ENCODE measurements at places on chromosomes 13 and 19. TPM values are rescaled to one million over a fixed set of nuclear protein-coding genes. Genes with fewer than 3 reads are reported as not detected.
A peak's percentile ranks its signal among the peaks of the same experiment; 100 is the strongest.

DNA sequence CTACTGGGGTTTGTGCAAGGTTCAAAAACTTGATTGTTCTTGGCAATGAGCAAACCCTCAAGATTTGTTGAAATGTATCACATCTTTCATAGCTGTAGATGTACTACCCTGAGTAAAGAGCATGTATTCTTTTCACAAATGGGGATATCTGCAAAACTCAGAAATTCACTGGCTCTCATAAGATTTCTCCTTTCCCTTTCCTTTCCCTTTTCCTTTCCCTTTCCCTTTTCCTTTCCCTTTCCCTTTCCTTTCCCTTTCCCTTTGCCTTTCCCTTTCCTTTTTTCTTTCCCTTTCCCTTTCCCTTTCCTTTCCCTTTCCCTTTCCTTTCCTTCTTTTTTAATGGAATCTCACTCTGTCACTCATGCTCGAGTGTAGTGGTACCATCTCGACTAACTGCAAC is 69.1 kb downstream of the FNDC3A start:
- no peak for DNase-seq

Gene ANGPTL8
- 0.68 TPM for polyA plus RNA-seq

Gene NTF4
- polyA plus RNA-seq: 3.4 TPM

Gene ICAM3
- 10.4 TPM for polyA plus RNA-seq

DNA sequence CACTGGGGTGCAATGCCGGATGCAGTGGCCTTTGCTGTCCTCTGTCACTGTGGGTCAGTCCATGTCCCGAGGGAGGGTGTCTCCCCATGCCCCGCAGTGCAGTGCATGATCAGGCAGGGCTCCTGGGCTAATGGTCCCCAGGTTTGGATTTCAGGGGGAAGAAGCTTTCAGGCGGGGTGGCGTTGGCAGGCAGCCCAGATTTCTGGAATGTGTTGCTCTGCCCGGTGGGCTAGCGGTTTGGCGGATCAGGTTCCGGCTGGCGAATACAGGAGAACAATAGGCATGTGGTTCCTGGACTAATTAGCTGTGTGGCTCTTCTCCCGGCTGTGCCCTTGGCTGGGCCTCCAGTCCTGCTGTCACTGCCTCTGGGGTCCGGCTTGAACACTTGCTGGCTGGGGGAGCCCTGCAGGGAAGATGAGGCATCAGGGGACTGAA is 141.3 kb downstream of the FGF9 start:
- DNase-seq: peak; percentile 56

GRCh38 chr13:49791315-49791710 is 1.2 kb downstream of the KPNA3 start:
- no peak for DNase-seq

GRCh38 chr19:30064348-30064699 is 122.3 kb downstream of the URI1 start:
- no peak for DNase-seq

Gene SCN1B
- 0.88 TPM for polyA plus RNA-seq

Gene ADGRE3
- polyA plus RNA-seq: 0.16 TPM

Gene MAST1
- polyA plus RNA-seq: 1.1 TPM

- DNase-seq: peak; percentile 47
These were observed 1.5 kb upstream of the MYO1F start for GRCh38 chr19:8578642-8579265.
